Mesendoderm (in vitro differentiated cells): ENCODE measurements at places on chromosomes 2 and 18.

DNA sequence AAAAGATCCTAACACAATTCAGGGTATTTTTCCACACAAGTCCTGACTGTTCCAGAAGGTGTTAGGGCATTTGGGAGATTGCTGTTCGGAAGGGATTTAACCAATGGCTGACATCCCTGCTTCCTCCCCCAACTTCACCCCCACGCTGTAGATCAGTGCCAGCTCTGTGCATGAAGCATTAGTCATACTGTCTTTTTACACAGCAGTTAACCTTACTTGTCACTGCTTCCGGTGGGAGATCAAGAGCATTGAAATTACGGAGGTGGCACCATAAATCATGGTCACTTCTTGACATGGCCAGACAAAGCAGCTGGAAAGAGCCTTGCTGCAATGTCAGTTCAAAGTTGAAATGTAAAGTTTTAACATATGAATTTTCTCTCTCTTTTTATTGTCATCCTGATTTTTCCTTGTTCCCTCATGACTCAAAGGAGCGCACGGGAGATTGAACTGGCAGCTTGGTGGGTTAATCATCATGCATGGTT lies 70.2 kb downstream of the HRH4 start:
- no peak for DNase-seq

GRCh38 chr2:38508311-38509039 lies 94.3 kb downstream of the HNRNPLL start:
- peak; percentile 96 for DNase-seq

DNA sequence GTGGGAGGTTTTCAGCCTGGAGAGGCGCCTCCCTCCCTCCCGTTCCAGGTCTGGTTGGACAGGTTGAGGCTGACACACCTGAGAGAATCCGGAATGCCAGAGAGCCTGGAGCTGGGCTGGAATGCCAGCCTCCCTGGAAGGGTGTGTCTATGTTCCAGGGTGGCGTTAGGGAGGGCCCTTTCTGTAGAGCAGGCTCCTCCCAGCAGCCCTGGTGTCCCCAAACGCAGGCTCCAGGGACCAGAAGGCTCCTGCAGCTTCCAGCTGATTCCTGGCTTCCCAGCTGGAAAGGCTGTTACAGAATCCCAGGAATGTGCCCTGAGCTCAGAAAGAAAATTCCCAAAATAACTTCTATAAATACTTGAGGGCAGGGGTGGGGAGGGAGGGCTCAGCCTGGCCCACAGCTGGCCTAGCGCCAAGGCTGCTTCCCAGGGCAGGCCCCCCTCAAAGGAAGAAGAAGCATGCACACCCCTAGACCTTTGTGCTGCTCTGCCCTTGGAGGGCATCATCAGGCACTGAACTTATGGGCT lies 85.4 kb downstream of the STPG4 start:
- DNase-seq: peak; percentile 99

GRCh38 chr2:203886661-203887151 lies 19.1 kb downstream of the CTLA4 start:
- DNase-seq: no peak

DNA sequence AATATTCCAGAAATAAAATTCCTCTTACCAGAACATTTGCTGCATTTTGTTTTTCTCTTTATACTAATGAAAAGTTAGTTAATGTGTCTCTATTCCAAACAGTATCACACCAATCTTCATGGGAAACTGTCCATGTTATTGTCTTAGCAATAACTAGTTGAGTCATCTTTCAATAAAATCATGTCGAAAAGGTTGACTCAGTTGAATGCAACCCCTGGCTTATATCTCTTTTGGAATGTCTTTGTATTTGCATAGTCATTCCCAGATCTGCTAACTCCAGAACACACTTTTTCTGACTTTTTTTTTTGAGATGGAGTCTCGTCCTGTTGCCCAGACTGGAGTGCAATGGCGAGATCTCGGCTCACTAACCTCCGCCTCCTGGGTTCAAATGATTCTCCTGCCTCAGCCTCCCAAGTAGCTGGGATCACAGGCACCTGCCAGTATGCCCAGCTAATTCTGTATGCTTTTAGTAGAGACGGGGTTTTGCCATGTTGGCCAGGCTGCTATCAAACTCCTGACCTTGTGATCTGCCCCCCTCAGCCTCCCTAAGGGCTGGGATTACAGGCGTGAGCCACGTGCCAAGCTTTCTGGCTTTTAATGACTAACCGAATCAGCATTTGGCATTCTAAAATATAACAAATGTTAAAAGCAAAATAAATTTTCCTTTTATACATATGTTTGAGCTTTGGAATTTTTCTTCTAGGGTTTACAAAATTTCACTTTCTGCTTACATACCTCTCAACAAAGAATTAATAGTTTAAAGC lies 133.2 kb upstream of the GULP1 start:
- no peak for DNase-seq

- DNase-seq: no peak
These were observed 127.5 kb downstream of the PTGR3 start for GRCh38 chr18:75081486-75081885.

DNA sequence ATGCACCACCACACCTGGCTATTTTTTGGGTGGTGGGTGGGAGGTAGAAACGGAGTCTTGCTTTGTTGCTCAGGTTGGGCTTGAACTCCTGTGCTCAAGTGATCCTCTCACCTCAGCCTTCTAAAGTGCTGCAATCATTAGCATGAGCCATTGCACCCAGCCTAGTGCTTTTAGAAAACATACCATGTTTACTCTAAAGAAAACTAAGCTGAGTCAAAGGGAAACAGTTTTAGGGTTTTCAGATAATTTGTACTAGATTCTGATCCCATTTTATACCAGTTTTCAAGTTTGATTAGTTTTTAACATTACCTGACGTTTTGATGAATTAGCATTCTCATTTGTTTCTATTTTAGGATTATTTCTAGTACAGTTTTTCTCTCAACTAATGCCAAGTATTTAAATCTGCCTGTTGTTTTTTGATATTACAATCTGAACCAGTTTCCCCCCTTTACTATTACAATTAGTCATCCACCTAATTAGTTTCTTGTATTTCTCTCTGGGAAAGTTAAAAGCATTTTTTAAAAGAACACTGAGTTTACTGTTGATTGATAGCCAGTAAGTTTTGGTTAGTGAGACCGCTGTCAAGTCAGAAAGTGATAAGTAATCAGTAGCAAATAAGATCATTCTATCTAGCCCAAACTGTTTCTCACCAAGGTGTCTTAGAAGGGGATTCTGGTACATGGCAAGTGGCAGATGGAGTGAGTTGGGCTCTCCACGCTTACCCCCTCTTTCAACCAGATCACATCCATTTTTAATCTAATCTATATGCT lies 24.2 kb upstream of the TBR1 start:
- peak; percentile 17 for DNase-seq

- DNase-seq: no peak
These were observed 141.6 kb downstream of the CCDC148 start for GRCh38 chr2:158315000-158315399.
